ENCODE measurements at places on chromosomes 5 and 9.

DNA sequence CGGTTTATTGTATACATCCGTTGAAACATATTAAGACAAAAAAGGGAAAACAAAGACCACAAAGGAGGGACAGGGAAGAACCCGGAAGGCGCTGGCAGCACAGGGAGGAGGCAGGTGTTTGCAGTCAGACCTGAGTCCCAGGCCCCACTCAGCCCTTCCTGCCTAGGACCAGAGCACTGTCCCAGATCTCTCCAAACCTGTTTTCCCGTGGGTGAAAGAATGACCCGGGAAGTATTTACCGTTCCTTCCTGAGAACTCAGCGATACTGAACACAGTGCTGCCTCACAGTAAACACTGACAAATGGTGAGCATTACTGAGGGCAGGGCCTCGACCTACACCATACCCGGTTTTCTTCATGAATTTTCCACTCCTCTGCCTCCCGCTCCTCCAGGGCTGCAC lies 1.2 kb downstream of the ABO start:
- DNase-seq = no peak

DNA sequence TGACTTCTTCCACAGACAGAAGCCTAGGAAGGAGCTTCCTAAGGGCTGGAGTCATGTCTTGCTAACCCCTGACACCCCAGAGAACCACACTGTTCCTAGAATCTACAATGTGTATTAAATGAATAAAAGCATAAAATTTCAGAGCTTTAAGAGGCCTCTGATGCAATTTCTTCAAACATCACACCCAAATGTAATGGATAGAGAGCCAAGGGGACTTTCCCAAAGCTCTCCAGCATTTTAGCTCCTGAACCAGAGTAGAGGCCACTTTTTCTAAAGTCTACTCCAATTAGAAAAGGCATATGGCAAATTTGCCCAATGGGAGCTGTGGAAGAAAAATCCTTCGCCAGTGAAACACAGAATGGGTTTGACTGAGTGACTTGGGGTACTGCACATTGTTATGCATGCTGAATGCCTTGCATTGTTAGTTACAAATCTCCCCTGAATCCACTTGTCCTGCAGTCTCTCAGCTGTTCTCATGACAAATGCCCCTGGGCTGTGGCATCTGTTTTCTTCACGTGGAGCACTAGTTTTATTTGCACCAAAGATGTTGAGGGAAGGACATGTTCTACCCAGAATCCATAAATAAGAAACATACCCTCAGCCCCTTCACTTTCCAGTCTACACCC lies 334.0 kb downstream of the ASTN2 start:
- DNase-seq = no peak

DNA sequence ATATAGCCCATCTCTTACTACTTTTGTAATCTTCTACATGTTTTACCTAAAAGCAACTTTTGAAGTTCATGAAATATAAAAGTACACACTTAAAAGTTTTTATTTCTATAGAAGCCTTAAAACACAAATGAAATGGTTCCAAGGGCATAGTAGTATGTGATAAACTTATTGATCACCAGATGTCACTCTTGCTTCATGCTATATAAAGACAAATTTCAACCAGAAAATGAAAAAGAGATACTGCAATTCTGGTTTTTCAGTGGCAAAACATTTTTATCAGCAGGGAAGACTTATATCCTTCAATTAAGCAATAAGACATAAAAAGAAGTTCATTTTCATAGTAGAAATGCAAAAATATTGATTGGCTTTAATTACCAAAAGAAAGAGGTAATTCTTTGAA lies 69.4 kb upstream of the FBXL17 start:
- DNase-seq = no peak

- DNase-seq = no peak
Observed at GRCh38 chr5:175120412-175120811, 323.6 kb downstream of the DRD1 start.

- no peak for DNase-seq
Observed at GRCh38 chr5:33153831-33154230, 286.9 kb upstream of the TARS1 start.

DNA sequence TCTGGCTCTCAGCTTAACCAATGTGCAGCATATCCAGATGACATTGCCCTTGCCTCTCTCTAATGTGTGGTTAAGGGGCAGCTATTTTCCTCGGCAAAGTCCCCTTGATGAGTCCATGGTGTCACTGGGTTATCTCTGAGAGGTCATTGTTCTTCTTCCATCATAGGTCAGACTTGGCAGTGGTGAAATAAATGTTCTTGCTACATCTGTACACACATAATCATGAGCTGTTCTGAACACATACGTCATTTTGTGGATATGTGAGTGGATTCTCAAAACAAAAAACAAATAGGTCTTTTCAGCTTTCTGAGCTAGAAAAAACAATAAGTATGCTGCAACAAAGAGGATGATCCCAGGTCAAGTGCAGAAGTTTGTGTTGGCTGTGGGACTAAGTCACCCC lies 134.7 kb upstream of the PTPN3 start:
- no peak for DNase-seq

DNA sequence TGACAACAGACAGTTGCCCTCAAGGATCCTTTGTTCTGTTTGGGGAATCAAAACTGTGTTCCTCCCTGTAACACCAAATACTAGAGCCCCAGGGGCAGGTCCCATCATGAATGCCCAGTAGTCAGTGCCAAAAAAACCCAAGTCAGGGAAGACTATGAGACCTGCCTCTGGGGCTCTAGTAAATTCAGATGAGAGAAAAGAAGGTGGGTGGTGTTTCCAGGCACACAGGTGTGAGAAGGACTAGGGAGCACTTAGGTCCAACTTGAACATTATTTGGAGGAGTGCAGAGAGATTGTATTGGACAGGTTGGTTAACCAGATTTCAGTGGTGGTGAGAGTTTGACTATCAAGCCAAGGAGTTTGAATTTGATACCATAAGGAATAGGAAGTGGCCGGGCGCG lies 52.0 kb downstream of the SLC22A5 start:
- DNase-seq = no peak

DNA sequence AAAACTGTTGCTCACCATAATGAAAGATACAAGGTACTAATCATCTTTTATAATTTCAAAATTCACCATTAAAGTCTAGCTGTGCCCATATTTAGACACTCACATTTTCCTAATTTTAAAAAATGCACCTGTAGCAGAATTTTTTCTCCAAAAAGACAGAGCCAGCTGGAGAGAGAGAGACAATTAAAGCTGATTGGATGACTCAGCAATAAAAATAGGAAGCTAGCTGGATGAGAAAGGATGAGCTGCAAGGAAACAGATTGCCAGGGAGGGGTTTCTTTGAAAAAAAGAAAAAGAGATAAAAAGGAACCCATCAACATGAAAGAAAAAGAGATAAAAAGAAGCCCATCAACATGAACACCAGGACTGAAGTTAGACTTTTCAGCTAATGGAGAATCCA lies 73.8 kb downstream of the HCN1 start:
- no peak for DNase-seq

- no peak for DNase-seq
Observed at GRCh38 chr5:173396311-173396993, 68.2 kb upstream of the STC2 start.

DNA sequence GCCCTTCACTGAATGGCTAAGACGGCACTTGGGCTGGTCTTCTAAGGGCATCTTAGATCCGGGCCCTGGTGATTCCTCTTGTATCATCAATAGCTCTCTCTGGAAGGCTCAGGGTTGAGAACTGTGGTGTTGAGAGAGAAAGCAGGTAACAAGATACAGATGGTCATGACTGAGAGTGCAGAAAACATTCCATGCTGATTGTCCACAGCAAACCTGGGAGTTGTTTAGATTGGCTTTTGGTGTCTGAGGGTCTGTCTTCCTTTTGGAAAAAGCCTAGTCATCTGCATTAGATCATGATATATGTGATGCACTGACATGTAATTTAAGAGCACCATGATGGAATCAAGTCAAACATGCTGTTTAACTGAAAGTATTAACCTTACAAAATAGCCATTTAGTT lies 331.9 kb downstream of the ADAMTS6 start:
- no peak for DNase-seq

GRCh38 chr5:150599917-150600511 lies 40.4 kb upstream of the SYNPO start:
- DNase-seq = no peak

DNA sequence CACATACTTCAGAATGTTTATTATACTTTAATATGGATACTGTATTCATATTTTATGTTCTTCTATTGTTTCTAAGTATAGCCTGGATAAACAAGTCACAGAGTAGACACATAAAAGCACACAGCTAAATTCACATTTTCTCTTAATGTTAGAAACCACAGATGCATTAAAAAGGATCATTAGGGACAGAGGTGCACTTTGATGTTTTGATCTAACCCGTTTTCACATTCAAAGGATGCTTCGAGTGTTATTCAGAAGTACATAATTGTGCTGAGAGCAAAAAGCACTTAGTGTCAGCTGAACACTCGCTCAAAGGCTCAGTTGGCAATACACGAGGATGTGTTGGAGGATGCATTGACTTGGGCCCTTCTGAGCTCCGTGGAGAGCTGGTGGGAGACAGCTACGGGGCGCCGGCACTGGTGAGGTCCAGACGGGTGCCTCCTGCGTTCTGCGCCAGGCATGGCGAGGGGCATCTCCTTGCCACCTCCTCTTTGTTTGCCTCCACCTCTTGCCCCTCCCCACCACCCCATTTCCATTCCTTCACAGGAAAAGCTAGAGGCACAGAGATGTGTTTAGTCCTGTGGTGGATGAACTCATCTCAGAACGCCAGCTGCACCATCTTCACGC lies 35.5 kb downstream of the MED10 start:
- no peak for DNase-seq

DNA sequence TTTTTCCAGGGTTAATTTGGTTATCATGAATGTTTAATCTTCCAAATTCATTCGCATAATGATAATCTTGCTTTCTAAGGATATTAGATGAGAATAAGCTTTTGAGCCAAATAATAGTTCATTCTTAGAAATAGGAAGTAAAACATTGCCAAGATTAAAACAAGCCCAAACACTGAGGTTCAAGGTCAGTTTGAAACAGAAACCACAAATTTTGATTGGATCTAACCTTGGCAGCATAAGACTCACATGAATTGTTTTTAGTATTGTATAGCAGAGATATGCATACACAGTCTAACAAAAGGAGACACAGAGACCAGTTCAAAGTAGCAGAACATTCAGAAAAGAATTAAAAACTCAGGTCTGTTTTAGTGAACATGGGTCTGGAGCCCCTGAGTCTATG lies 43.4 kb upstream of the VCAN start:
- no peak for DNase-seq

- DNase-seq = no peak
Observed at GRCh38 chr9:74366111-74366510, 131.0 kb upstream of the RORB start.

DNA sequence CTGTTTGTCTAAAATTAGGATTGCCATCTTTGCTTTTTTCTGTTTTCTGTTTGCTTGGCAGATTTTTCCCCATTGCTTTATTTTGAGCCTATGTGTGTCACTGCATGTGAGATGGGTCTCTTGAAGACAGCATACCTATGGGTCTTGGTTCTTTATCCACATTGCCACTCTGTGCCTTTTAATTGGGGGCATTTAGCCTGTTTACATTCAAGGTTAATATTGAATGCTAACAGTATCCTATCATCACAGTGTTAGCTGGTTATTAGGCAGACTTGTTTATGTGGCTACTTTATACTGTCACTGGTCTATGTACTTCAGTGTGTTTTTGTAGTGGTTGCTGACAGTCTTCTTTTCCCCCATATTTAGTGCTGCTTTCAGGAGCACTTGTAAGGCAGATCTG lies 67.3 kb downstream of the ISOC1 start:
- no peak for DNase-seq

DNA sequence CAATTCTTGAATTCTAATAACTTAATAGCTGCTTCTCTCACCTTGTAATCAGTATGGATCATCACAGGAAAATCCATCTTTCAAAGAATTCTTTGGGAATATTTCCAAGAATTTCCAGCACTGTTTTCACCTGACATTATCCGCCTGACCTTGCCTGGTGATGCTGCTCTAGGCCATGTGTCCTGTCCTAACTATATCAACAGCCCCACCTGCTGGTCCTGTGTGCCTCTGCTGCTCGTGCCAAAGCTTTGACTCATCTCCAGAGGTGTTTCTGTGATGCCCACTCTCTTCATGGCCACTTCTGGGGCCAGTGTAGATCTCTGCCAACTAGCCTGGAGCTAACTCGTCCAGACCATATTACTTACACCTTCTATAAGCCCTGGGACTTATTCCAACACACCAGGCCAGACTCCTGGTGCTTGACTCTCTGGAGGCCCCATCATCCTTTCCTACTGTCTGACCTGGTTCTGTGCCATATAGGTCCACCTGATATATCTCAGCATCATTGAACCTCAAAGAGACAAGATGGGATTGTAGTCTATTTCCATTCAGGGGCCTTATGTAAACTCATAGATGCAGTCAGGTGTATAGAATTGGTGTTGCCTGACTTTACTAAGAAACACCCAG lies 67.5 kb upstream of the CKMT2 start:
- peak; percentile 31 for DNase-seq

- no peak for DNase-seq
Observed at GRCh38 chr5:72079288-72079687, 28.0 kb upstream of the MAP1B start.

DNA sequence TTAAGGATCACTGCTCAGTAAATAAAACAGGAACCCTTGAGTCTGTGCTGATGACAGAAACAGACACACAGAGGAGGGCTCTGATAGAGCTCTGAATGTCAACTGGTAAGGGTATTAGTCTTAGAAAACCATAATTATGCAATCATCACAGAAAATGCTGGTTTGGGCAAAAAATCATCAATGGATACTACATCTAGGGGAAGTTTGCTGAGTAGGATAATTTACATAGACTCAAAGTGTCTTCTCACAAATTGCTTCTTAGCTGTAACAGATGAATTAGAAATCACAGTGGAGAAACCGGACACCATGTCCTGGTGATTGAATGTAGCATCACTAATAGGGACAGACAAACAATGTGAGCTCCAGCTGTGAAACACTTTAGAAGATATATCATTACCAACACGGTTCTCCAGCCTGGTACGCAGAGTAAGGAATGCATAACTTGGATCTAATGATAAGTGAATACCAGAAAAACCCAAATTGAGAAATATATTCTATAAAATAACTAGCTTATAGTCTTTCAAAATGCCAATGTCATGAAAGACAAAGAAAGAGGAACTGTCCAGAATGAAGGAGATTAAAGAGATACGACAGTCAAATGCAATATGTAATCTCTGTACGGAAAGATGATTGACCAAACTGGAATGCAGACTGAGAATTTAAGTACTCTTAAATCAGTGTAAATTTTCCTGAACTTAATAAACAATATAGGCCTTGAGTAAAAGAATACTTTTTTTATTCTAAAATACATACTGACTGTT lies 17.3 kb downstream of the CHD1 start:
- no peak for DNase-seq

GRCh38 chr5:151492729-151493128 lies 45.3 kb downstream of the SLC36A1 start:
- no peak for DNase-seq

- DNase-seq = no peak
Observed at GRCh38 chr5:167049771-167050567, 1241.5 kb upstream of the WWC1 start.

- DNase-seq = no peak
Observed at GRCh38 chr9:116437411-116438370, 249.4 kb upstream of the TRIM32 start.
